ENCODE measurements at places on chromosomes 2 and 18.

DNA sequence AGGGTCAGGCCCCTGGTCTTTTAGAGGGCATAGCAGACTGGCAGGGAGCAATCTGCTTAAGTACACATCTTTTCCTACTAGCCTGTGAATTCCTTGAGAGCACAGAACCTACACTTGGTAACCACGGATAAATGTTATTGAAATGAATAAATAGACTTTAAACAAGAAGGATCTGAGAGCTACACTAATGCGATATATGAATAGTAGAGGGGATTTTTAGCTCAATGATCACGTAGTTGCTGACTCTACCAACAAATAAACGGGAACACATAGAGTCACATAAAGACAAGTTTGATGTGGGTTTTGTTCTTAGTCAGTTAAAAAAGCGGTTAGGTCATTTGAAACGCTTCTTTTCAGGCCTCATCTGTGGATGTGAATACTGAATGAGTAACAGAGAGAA lies 290.3 kb upstream of the CCDC68 start:
- no peak for DNase-seq

DNA sequence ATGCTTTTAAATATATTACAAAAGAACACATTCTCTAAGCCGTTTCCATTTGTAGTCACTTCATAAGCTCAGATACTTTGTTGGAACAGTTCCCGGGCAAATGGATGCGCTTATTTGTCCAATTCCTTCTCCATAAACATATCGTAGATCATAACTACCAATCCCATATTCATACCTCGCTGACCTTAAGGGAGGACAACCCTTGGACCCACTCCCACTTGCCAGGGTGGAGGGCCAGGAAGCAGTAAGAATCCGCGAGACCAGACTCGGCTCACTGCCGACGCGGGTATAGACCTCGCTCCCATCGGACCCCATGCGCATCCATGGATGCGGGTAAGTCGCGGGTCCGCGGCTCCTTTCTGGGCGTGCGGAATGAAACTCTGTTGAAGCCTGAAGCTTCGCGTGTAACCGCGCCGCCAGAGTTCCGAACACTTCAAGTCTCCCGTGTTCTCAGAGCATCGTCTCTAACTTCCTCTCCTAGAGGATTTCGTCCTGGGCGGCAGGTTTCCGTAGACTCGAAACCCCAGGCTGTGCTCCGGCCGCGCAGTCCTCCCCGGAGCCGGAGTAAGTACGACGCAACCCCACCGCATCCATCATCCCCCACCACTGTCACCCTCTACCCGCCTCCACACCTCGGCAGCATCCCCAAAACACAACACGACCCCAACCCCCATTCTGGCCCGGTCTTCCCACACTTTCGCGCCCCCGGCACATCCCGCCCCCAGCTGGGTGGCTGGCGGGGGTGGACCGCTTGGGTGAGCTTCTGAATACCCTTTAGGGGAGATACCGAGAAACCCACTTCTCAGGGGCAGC lies 1.1 kb downstream of the DSC3 start:
- peak; percentile 27 for DNase-seq

DNA sequence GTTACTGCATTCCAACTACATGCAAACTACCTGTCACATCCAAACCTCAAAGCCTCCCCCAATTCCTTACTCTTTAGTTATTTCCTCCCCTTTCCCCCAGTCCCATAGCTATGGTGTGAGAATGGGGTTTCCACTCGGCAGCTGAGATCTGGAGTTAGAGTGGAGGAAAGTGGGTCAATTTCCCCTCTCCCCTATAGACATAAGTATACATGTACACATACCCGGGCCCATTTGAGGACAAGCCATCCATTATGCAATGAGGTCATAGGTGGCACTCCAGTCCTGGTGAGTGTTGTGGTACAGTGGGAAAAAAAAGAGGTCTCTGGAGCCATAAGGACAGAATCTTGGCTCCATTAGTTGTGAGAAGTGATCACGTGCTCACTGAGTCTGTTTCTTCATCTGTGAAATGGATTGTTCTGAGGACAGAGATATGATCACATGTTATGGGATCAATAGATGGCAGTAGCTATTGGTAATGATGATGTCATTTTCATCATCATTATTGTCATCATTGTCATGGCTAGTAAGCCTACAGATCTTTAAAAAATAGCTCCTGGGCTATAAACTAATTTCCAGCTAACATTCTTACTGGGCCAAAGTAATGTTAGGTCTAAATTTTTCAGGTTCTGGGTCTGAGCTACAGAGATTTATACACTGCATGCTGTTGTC lies 119.0 kb downstream of the BCL2L11 start:
- DNase-seq, result no peak

- no peak for DNase-seq
Observed at GRCh38 chr2:134392442-134393074, 138.7 kb downstream of the MGAT5 start.

DNA sequence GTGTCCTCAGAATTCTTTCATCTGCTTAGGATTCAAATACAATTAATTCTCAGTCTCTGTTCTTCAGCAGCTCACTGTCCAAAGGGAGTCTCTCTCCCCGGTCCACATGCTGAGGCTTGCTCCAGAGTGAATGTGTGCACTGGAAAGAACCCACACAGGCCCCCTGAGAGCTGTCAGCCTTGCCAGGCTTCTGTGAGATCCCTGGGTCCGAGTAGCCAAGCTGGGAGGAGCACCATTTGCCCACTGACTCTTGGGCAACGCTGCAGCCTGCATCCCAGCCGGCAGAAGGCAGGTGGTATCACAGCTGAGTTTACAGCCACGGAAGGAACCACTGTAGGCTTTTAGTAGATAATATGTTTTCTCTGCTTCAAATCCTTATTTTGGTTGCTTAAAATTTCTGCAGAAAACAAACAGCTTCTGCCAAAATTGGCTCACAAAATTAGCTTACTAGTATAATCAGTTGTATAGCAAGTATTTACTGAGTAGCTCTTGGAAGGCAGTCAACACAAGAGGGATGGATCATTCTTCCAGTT lies 21.4 kb upstream of the LTBP1 start:
- DNase-seq, result no peak
